ENCODE measurements at places on chromosomes 1 and 21.

GRCh38 chr1:18387307-18387706 lies 93.4 kb upstream of the KLHDC7A start:
- no peak for DNase-seq

GRCh38 chr21:45995686-45996179 lies 14.2 kb downstream of the COL6A1 start:
- DNase-seq: no peak

DNA sequence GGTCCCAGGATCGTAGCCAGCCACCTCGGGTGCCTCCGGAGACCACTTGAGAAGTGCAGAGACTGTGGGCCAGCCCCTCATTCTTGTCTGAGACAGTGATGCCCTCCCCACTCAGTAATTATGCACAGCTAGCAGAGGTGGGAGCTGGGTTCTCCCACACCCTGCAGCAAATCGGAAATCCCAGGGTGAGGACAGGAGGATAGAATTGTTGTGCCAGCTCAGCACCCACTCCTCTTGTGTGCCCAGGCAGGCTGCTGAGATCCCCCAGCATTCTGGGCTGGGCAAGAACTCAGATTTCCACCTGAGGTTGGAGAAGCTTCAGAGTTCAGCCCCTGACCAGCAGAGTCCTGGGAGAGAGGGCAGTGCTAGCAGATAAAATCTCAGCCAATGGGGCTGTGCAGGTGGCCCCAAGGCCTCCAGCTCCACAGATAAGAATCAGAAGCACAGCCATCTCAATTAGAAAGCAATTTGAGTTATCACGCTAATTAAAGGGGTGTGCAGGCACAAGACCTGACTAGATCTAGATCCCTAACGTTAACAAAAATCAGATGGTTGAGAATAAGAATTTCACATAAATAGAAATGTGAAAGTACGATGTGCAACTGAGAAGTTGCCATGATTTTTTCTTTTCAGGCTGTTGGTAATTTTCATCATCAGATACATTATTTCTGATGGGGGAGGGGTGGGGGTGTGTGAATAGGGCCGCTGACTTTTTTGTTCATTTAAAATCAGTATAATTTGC lies 45.5 kb upstream of the IRF2BP2 start:
- no peak for DNase-seq

- peak; percentile 95 for DNase-seq
These were observed at the start of gene LMO4 for GRCh38 chr1:87328272-87329050. TSS of gene LMO4 (plus strand) at chr1:87328880. CDS start at chr1:87332016, 3,136 bp downstream.

DNA sequence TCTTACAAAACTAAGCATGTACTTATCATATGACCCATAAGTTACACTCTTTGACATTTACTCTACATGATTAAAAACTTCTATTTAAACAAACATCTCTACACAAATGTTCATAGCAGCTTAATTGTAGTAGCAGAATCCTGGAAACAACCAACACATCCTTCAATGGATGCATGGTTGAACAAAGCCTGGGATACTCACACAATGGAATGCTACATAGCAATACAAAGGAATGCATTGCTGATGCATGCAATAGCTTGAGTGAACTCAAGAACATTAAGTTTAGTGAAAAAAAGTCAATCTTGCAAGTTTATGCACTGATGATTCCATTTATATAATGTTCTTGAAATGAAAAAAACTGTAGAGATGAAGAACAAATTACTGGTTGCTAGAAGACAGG lies 686.9 kb downstream of the LRRIQ3 start:
- no peak for DNase-seq

- DNase-seq: no peak
These were observed 515.1 kb upstream of the PLXNA2 start for GRCh38 chr1:208759255-208759654.

DNA sequence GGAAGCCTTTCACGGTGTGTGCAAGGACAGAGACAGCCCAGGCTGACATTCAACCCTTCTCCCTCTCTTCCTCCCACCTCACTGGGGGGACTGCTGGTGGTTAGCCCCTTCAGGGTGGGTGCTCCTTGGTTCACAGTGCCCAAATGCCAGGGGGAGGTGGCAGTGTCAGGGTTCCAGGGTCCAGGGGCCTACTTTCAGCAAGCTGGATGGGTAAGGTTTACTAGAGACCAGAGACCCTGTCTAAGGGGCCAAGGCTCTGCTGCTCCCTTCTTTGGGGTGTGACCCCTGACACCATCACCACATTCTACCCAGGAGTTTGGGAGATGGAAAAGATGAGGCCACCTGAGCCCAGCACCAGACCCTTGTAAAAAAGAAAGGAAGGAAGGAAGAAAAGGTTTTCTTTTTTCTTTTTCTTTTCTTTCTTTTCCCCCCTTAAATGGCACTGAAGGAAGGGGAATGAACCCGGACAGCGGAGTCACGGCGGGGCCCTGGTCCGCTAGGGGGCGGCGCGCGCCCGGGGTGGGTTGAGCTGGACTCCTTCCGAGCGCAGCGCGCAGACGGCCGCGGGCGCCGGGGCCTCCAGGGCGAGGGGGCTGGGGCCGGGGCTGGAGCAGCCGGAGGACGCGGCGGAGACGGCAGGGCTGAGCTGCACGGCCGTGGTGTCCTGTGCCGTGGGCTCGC lies 18.8 kb downstream of the KNCN start:
- no peak for DNase-seq

All from Jurkat, Clone E6-1 (cell line).